ENCODE measurements at places on chromosomes 2 and 18.

- no peak for DNase-seq
Observed at GRCh38 chr2:158651358-158652057, 143.6 kb upstream of the DAPL1 start.

- DNase-seq = no peak
Observed at GRCh38 chr18:8856769-8857393, 151.5 kb downstream of the MTCL1 start.

GRCh38 chr2:217746808-217747207, 256.0 kb downstream of the TNS1 start:
- DNase-seq = no peak

DNA sequence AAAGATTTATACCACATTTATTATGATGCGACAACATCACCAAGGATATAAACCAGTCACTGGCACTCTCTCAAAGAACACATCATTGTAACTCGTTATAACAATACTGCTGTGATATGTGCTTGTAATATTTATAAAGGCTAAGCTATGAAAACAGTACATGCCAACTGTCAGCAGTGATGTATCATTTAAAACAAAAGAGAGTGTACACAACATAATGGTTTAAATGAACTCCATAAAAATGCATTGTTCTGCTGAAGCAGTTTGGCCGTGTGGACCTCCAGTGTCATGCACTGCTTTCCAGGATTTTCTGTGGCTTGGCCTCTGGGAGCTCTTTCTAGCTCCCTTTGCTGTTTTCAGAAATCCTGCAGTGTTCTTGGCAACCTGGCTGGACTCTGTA, 215.6 kb downstream of the MTX2 start:
- DNase-seq = peak; percentile 59

DNA sequence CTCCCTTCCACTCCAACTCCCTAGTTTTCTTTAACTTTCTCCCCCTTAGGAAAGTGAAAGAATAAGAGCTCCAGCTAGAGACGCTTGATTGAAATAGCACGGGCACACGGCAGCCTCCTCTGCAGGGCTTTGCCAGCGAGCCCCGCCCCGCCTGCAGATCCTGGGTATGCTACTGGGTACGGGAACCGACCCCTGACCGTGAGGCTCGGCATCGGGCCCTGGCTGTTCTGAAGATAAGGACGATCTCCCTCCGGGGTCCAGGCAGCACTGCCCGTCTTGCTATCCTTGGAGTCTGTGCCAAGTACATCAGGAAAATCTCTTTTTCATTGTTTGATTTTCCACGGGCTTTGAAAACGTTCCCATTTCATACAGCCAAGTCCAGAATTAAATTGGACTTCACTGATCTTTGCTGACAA, 284.5 kb downstream of the MTX2 start:
- DNase-seq = peak; percentile 90

- DNase-seq = peak; percentile 90
Observed at GRCh38 chr2:70123051-70123828, 36.0 kb downstream of the PCBP1 start.

Data from femur (tissue), 1 donor.